ENCODE measurements at places on chromosomes 7 and 10.

GRCh38 chr7:37046531-37047079, 322.3 kb upstream of the AOAH start:
- no peak overlapping the region for H3K27ac ChIP-seq
- no peak overlapping the region for H3K4me3 ChIP-seq
- peaks cover 3% of the 10 kb centered on the region for H3K4me1 ChIP-seq
- no peak for DNase-seq
- no peaks in the 10 kb centered on the region for H3K36me3 ChIP-seq
- no peaks in the 10 kb centered on the region for H3K27me3 ChIP-seq

- no peak for DNase-seq
- H3K4me1 ChIP-seq: peaks cover 2% of the 10 kb centered on the region
- H3K27ac ChIP-seq: no peak overlapping the region
- H3K4me3 ChIP-seq: no peak overlapping the region
- H3K27me3 ChIP-seq: no peaks in the 10 kb centered on the region
These were observed 127.5 kb downstream of the TMEM178B start for GRCh38 chr7:141201145-141201885.

DNA sequence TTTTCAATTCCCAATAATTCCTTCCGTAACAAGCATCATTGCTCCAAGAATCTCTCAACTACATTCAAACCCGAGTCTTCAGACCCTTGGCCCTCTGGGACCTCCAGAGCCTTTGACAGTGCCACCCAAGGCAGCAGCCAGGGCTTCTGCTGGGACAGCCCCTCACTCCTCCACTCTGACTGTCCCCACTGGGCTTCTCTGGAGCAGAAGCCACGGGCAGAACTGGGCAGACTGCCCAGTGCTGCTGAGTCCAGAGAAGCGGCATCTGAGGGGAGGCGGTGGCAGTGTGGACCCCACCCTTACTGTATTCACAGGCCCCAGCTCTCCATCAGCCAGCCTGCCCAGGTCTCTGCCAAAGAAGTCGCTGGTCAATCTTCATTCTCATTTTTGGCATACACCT, 8.8 kb downstream of the CYREN start:
- no peak for DNase-seq
- peaks cover 11% of the 10 kb centered on the region for H3K36me3 ChIP-seq
- no peaks in the 10 kb centered on the region for H3K27me3 ChIP-seq
- no peak overlapping the region for H3K4me3 ChIP-seq
- H3K27ac ChIP-seq: no peak overlapping the region

- DNase-seq: no peak
- no peaks in the 10 kb centered on the region for H3K4me1 ChIP-seq
- no peak overlapping the region for H3K4me3 ChIP-seq
- no peaks in the 10 kb centered on the region for H3K36me3 ChIP-seq
These were observed 791.7 kb upstream of the PHF14 start for GRCh38 chr7:10181996-10182395.

GRCh38 chr10:103845972-103846371, 9.4 kb downstream of the SH3PXD2A start:
- peaks cover 3% of the 10 kb centered on the region for H3K4me1 ChIP-seq
- no peak overlapping the region for H3K4me3 ChIP-seq
- no peak for DNase-seq
- no peaks in the 10 kb centered on the region for H3K36me3 ChIP-seq
- H3K27me3 ChIP-seq: no peaks in the 10 kb centered on the region
- no peak overlapping the region for H3K27ac ChIP-seq

GRCh38 chr7:110205899-110206298, 885.0 kb upstream of the LRRN3 start:
- no peaks in the 10 kb centered on the region for H3K4me1 ChIP-seq
- no peaks in the 10 kb centered on the region for H3K27me3 ChIP-seq

DNA sequence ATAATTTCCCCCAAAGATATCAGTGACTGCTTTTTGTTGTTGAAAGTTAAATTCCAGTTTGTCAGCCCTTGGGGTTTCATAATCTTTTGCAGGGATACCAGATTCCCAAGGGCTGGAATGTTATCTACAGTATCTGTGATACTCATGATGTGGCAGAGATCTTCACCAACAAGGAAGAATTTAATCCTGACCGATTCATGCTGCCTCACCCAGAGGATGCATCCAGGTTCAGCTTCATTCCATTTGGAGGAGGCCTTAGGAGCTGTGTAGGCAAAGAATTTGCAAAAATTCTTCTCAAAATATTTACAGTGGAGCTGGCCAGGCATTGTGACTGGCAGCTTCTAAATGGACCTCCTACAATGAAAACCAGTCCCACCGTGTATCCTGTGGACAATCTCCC, 3.2 kb downstream of the CYP26A1 start:
- no peak overlapping the region for H3K27ac ChIP-seq
- DNase-seq: no peak
- H3K36me3 ChIP-seq: no peaks in the 10 kb centered on the region
- H3K27me3 ChIP-seq: peaks cover 44% of the 10 kb centered on the region
- H3K4me3 ChIP-seq: no peak overlapping the region
- H3K4me1 ChIP-seq: peaks cover 15% of the 10 kb centered on the region

- H3K27ac ChIP-seq: no peak overlapping the region
- H3K36me3 ChIP-seq: no peaks in the 10 kb centered on the region
- DNase-seq: no peak
- peaks cover 6% of the 10 kb centered on the region for H3K4me1 ChIP-seq
- H3K4me3 ChIP-seq: no peak overlapping the region
These were observed 14.3 kb upstream of the ZMIZ1 start for GRCh38 chr10:79054203-79055099.

- no peaks in the 10 kb centered on the region for H3K27me3 ChIP-seq
- no peak for DNase-seq
- no peak overlapping the region for H3K4me3 ChIP-seq
- H3K4me1 ChIP-seq: peaks cover 1% of the 10 kb centered on the region
These were observed 8.4 kb downstream of the OSBPL3 start for GRCh38 chr7:24971333-24972165.

DNA sequence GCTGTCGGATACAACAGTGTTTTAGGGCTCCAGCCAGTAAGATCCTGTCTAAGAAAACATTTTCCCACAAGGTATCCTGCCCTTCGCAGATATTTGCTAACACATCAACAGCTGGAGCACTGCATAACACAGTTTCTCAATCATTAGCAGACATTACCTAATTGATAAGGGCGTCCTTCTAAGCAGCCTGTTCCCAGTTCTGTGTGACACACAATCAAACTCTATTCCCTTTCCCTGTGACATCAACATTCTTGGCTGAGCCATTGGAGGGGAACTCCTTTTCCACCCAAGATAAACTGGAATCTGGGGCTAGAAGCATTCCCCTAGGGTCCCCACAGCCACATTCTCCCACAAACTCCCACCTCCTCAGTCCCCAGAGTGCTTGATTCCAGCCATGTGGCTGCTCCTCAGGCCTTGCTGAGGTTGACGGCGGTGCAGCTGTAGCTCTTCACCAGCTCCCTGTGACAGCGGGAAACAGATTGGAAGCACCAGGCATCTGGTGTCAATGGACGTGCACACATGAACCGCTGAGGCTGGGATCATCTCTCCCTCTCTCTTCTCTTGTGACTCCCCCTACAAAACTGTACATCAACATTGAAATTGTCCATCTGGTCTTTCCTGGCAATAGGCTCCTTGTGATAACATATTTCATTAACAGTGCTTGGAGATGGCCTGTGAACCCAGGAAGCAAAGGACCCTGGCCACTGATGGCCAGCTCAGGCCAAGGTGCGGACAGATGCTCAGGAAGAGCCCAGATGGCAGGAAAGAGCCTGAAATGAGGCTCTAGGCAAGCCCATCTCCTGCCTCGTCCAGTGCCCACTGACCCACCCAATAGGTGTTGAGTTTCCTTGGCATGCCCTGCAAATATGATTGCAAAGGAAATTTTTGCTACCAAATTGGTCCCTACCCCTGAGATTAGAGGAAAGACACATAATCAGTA, 131.1 kb upstream of the TBX20 start:
- H3K27me3 ChIP-seq: no peaks in the 10 kb centered on the region
- DNase-seq: no peak
- H3K27ac ChIP-seq: no peak overlapping the region
- no peaks in the 10 kb centered on the region for H3K36me3 ChIP-seq
- H3K4me3 ChIP-seq: no peak overlapping the region

GRCh38 chr7:89500084-89500483, 654.2 kb upstream of the STEAP1 start:
- no peaks in the 10 kb centered on the region for H3K27me3 ChIP-seq
- H3K4me1 ChIP-seq: no peaks in the 10 kb centered on the region
- no peak for DNase-seq
- H3K27ac ChIP-seq: no peak overlapping the region
- H3K4me3 ChIP-seq: no peak overlapping the region

DNA sequence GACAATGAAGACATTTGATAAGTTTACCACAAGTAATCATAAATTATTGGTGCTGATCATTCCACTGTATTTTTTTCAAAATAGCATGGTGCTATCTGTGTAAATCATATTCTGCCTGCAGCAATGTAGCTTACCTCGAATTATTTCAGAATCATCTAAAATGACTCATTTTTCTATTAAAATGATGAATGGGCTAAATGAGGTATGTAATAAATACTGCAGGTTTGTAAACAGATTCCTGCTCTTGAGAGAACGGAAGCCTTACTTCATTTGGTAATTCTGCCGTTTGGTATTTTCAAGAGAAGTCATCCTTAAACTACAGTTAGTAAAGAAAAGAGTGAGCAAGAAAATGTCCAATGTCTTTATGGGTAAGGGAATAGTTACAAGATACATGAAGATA, 115.9 kb downstream of the CHCHD3 start:
- DNase-seq: no peak
- no peak overlapping the region for H3K4me3 ChIP-seq
- H3K27me3 ChIP-seq: no peaks in the 10 kb centered on the region
- no peaks in the 10 kb centered on the region for H3K36me3 ChIP-seq
- H3K4me1 ChIP-seq: peaks cover 1% of the 10 kb centered on the region

GRCh38 chr7:100049441-100050291, at the start of gene ZSCAN21:
Gene ZSCAN21 (plus strand): TSS chr7:100049774. CDS start chr7:100057007, 7,233 bp downstream.
- no peaks in the 10 kb centered on the region for H3K36me3 ChIP-seq
- H3K27ac ChIP-seq: no peak within 1 kb of the TSS
- peak; percentile 64 for DNase-seq
- H3K4me1 ChIP-seq: no peaks in the 10 kb centered on the region

DNA sequence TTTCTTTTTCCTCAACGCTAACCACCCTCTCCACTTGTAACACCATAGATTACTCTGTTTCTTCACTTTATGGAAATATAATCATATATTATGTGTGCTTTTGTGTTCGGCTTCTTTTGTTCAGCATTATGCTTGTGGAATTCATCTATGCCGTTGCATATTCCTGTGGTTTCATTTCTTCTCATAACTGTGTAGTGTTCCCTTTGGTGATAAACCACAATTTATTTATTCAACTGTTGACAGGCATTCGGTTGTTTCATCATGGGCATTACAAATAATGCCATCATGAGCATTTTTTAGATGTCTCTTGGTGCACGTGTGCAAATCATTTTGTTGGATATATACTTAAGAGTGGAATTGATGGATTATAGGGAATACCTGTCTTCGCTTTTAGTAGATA, 12.1 kb downstream of the AVL9 start:
- no peak overlapping the region for H3K4me3 ChIP-seq
- no peaks in the 10 kb centered on the region for H3K4me1 ChIP-seq
- H3K27me3 ChIP-seq: no peaks in the 10 kb centered on the region

DNA sequence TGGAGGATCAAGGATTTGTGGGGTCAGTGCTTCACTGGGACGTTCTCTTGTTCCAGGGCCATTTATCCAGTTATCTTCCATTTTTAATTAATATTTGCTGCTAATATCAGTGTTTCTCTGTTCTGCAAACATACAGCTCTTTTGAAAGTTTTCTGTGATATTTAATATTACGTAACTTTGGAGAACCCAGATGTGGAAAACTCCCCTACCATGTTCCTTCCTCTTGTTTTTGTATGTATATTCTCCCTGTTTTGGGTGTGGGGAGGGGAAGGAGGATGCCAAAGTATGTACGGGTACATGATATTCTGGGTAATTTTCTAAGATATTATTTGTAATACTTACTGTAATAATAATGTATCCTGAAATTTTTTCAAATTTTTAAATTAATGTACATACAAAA, 55.9 kb downstream of the MYO3A start:
- no peak overlapping the region for H3K4me3 ChIP-seq
- H3K36me3 ChIP-seq: no peaks in the 10 kb centered on the region
- H3K4me1 ChIP-seq: no peaks in the 10 kb centered on the region
- H3K27ac ChIP-seq: no peak overlapping the region
- DNase-seq: no peak
- H3K27me3 ChIP-seq: no peaks in the 10 kb centered on the region

- H3K36me3 ChIP-seq: no peaks in the 10 kb centered on the region
- DNase-seq: no peak
- no peaks in the 10 kb centered on the region for H3K4me1 ChIP-seq
- no peaks in the 10 kb centered on the region for H3K27me3 ChIP-seq
- no peak overlapping the region for H3K27ac ChIP-seq
- no peak overlapping the region for H3K4me3 ChIP-seq
These were observed 212.5 kb upstream of the PPP2R2D start for GRCh38 chr10:131688304-131688703.

DNA sequence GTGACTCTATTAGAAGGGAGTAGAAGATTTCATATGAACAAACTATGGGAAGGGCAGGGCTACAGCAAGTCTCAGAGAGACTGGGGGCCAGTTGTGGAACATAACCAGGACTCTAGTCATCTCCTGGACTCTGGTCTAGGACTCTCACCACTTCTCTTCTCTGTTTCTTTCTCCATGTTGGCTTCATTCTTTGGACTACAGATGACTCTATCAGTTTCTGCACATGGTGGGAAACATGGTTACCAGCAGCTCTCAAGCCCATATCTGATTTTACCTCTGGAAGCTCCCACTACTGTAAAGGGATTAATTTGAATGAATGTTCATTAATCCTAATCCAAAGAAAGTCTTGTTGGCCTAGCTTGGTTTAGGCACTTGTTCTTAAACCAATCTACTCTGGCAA, 84.7 kb downstream of the LRGUK start:
- H3K4me3 ChIP-seq: no peak overlapping the region
- no peak overlapping the region for H3K27ac ChIP-seq
- no peaks in the 10 kb centered on the region for H3K27me3 ChIP-seq
- no peaks in the 10 kb centered on the region for H3K4me1 ChIP-seq
- DNase-seq: no peak
- no peaks in the 10 kb centered on the region for H3K36me3 ChIP-seq

DNA sequence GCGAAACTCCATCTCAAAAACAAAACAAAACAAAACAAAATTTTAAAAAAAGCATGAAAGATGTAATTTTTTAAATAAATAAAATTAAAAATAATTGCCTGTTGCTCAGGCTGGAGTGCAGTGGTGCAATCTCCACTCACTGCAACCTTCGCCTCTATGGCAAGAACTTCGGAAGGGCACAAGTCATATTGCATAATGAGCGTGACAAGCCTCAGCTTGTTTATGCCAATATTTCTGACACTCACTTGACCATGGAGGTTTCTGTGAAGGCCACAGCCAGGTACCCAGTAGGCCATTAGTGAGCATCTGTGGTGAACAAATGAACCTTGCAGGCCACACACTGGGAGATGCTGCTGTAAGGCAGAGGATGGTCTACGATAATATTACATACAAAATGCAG, 106.1 kb upstream of the KMT2C start:
- no peaks in the 10 kb centered on the region for H3K27me3 ChIP-seq
- DNase-seq: no peak
- H3K4me1 ChIP-seq: no peaks in the 10 kb centered on the region
- no peaks in the 10 kb centered on the region for H3K36me3 ChIP-seq
- H3K27ac ChIP-seq: no peak overlapping the region
- no peak overlapping the region for H3K4me3 ChIP-seq
